ENCODE measurements at places on chromosomes 12 and 14. TPM values are rescaled to one million over a fixed set of nuclear protein-coding genes. Genes with fewer than 3 reads are reported as not detected.

Gene IL22
- not detected for total RNA-seq

Gene DHRS4
- 25.3 TPM for total RNA-seq

Gene HOXC12
- not detected for total RNA-seq

Gene CIROP
- total RNA-seq = not detected
